NCI-H2081 treated with DMSO at 0.1 percent for 48 hours (cell line): ENCODE measurements at places on chromosomes 5 and 9.

GRCh38 chr9:19783500-19783899 is 5.3 kb downstream of the SLC24A2 start:
- no peak for DNase-seq

DNA sequence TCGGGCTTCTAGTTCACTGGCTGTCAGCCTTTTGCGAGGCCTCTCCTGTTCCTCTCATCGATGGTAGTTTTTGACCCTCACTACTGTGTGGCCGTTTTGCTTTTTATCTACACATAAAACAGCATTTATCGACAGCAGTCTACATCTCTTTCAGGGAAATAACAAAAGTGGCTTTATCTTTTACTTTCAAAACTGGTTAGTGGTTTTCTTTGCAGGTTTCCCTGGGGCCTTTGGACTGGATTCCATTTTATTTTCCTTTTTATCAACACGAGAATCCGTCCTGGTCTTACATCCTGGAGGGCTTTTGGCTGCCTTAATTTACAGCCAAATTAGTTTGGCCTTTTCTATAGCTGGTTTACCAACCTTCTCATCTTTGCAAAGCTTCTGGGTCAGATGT is 793 bp upstream of the PKD2L2 start:
- no peak for DNase-seq

DNA sequence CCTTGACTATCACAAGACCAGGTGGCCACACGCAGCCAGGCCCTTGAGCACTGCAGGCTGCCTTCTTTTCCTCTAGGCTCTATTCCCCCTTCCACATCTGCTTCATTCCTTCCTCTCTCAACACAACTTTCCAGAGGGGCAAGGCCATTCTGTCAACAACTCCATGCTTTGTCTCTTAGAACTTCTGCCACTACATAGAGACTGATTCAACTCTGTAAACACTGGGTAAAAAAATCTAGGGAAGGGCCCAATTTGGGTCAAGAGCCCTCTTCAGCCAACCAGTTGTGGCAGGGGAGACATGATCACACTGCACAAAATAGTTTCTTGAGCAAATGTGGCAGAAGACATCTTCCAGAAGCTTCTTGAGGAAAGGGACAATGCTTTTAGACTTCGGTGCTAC is 55.6 kb downstream of the ATPSCKMT start:
- no peak for DNase-seq

DNA sequence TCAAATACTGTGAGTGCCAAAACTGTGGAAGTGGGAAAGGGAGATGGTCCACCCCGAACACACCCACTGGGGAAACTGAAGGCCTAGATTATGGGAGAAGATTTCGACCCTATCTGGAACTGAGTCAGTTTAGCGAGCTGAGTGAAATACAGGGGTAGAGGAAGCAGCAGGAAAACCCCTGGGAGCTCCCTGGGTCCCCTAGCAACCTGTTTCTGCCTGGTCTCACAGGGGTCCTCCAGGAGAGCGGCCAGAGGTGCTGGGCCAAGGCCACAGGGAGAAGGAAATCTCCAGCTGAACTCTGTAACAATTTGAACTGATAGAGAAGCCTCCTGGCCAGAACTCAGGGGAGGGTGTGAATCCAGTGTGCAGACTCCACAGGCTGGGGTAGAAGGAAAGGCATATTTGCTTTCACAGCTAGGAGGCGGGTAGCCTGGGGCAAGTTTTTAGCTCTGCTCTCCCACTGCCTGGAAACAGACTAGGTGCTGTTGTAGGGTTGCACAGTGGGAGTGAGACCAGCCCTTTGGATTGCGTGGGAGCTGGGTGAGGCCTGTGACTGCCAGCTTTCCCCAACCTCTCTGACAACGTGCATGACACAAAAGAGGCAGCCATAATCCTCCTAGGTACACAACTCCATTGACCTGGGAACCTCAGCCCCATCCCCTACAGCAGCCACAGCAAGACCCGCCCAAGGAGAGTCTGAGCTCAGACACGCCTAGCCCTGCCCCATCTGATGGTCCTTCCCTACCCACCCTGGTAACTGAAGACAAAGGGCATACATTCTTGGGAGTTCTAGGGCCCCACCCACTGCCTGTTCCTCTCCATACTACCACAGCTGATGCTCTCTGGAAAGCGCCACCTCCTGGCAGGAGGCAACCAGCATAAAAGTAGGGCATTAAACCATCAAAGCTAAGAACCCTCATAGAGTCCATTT is 78.8 kb upstream of the GPBP1 start:
- no peak for DNase-seq

DNA sequence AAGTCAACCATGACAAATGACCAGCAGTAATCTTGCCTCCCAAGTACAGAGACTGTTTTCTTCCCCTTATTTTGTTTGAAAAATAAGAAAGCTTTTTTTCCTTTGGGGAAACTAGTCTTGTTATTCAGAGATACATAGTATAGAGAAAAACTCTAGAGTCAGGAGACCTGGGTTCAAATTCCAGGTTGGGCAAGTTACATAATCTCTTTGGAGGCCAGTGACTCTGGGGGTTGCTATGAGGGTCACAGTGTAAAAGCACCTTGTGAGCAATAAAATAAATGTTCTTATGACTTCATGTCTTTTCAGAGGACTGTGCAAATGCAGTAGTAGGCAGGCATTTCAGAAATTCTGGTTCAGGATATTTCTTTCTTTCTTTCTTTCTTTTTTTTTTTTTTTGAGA is 71.5 kb downstream of the GDNF start:
- DNase-seq, result no peak

- DNase-seq, result no peak
These were observed 3.4 kb downstream of the DOLK start for GRCh38 chr9:128943832-128944620.

GRCh38 chr5:140633021-140633471 is at the start of gene CD14:
Gene CD14 (minus strand): TSS chr5:140633175. CDS start chr5:140633071, 104 bp downstream.
- no peak for DNase-seq

DNA sequence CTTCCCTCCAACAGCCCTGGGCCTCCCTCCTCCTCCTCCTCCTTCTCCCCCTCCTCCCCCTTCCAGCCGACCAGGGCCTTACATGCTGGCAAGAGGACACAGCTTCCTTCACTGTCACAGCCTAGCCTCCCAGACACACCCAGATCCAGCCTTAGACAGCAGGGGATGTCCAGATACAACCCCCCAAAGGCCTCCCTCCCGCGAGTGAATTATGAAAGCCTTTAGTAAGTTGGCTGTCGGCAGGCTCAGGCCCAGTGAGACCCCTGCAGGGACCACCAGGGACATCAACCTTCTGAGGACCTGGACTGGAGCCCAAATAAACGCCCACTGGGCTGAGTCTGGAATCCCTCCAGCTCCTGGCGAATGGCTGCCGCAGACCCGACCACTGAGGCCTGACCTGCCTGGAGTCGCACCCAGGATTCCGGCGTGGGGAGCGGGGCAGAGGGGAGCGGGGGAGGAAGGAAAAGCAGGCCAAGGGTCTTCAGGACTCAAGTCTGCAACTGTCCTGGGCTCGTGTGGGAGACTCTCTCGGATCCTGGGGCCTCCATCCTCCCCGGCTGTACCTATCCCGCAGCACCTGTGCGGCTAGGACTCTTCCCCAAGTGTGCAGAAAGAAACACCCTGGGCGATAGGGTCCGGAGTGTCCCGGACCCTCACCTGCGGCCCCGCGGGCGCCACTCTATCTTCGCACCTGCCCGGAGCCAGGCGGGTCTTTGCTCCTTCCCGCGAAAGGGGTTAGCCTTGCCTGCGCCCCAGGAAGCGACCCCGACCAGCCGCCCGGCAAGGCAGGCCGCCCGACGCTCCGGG is 705 bp downstream of the SEPTIN8 start:
- DNase-seq, result no peak

- no peak for DNase-seq
These were observed 80.0 kb upstream of the PCA3 start for GRCh38 chr9:76684213-76684612.

GRCh38 chr5:69531406-69531801 is 28.6 kb upstream of the GTF2H2C start:
- DNase-seq, result no peak

DNA sequence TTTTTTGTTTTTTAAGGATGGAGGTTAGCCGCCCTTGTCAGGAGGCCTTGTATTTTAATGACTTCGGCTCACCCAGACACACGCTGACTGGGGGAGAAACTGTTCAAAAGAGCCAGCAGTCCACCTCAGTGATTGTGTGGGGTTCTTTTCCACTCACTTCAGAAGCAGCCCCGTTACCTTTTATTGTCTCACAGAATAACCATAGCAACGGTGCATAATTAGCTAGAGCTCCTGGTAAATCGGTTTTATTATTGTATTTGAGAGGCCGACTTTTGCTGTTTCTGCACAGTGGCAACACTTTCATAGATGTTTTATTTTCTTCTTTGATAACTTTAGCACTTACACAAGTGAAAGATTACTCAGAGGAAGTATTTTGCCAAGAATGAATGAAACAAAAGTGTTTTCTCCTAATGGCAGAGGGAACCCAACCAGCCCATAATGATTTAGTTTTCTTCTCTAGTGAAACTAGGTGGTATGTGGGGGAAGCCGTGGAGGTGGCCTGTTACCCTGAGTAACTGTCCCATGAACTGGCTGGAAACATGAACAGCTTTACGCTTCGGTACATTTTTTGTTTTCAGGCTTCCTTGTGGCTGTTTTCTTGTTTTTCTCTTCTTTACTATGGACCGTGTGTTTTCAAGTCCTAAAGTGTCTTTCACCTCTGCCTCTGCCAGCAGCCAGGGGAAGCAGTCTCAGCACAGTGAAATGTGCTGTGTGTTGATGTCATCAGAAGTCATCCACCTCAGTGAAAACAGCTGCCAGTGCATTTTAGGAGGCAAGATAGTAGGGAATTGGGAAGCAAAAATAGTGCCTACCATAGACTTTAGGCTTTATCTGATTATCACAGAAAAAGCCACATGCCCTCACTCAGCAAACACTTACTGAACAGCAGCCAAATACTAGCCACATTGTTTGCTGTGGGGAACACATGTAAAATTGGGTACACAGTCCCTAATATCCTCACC is 414.7 kb downstream of the KDM4C start:
- DNase-seq, result no peak

DNA sequence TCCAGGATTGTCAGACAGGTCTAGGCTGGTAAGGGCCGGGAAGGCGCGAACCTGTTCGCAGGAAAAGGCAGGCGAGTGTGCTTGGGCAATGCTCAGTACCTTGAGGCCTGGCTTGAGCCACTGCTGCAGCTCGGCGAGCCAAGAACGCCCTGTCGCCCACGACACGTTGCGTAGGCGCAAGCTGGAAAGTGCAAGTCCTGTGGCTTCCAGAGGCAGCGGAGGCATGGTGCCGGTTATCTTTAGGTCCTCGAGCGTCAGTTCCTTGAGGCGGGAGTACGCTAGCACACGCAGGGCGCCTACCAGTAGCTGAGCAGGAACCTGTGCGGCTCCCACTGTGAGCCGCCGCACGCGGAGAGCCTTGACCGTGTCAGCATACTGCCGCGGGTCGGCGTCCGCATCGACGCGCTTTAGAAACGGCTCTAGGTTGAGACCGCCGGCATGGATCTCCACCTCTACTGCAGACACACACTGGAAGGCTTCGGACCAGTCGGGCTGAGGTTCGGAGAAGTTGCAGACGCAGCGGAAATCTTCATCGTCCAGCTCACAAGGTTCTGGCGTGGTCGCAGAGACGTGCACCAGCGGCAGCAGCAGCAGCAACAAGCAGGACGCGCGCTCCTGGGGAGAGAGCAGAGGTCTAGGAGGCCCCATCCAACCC is 482 bp downstream of the CD14 start:
- no peak for DNase-seq

GRCh38 chr5:40743771-40744170 is 12.0 kb downstream of the TTC33 start:
- no peak for DNase-seq

- no peak for DNase-seq
These were observed 52.6 kb upstream of the FANCC start for GRCh38 chr9:95370064-95370463.

GRCh38 chr5:63439537-63439936 is 522.7 kb downstream of the HTR1A start:
- DNase-seq, result no peak

DNA sequence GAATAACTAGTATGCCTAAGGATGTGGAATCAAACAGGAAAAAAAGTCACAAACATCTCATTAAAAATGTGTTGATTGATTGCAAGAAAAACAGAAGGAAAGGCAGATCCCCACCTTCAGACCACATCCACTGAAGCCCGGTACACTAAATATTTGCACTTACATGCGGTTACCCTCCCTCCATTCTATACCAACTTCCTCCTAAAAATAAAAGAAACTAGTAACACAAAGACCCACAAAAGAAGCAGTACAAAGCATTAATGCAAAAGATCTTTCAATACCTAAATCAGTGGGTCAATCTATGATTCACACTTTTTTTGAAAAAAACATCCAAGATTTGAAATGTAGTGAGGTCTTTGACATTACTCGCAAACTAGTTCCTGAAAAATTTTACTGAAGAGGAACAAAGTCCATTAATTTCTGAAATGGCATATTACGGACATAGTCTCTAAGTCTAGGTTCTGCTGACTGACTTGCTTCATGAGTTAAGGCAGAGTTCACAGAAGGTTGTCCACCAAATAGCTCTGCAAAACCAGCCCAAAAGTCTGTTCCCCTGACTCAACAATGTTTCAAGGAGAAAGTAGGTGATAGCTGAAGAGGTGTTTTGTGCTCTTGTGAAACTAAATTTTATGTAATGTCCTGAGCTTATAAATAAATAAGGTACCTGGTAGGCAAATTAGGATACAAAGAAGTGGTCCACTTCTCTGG is 100.7 kb downstream of the PAM start:
- DNase-seq, result no peak

GRCh38 chr5:145743396-145744061 is 91.6 kb downstream of the PRELID2 start:
- no peak for DNase-seq

- no peak for DNase-seq
These were observed 44.1 kb downstream of the C9orf50 start for GRCh38 chr9:129576546-129577543.

DNA sequence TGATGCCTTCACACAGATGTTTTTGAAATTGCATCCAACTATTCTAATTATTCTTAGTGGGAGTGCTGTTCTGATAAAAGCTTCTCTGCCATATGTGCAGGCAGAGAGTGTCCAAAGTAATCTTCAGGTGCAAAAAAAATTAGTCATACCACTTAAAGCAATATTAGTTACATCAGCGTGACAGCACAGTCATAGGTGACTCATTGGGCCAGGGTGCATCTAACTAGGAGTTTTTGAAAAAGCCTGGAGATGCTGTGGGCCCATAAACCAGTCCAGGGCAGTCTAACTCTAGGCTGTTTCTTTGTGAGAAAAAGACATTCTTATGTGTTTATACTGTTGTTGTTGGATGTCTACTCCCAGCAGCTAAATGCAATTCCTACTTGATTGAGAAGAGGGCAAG is 33.0 kb upstream of the C6 start:
- no peak for DNase-seq

GRCh38 chr9:105342147-105342505 is 97.7 kb downstream of the SLC44A1 start:
- no peak for DNase-seq

DNA sequence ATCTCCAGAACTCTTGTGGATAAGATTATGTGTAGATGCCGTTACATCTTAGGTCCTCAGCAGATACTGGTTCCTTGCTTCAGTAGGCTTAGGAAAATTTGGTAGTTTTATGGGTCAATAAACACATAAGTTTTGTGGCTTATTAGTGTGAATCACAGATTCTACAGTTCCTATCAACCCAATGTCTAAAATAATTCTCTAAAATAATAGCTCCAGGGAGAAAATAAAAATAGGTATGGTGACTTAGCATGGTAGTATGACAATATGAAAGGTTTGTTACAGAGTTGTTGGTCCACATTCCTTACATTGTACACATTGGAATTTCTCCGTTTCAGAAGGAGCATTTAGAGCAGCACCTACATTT is 91.7 kb downstream of the AOPEP start:
- DNase-seq, result no peak

GRCh38 chr9:35028341-35028740 is 38.8 kb downstream of the DNAJB5 start:
- no peak for DNase-seq

GRCh38 chr9:108640230-108640629 is 215.6 kb downstream of the ACTL7B start:
- DNase-seq, result no peak
